Activated CD4-positive, alpha-beta T cell treated with anti-CD3 and anti-CD28 coated beads for 36 hours (primary cell): ENCODE measurements at places on chromosomes 5 and 9. TPM values are rescaled to one million over a fixed set of nuclear protein-coding genes. Genes with fewer than 3 reads are reported as not detected.
A peak's percentile ranks its signal among the peaks of the same experiment; 100 is the strongest.

DNA sequence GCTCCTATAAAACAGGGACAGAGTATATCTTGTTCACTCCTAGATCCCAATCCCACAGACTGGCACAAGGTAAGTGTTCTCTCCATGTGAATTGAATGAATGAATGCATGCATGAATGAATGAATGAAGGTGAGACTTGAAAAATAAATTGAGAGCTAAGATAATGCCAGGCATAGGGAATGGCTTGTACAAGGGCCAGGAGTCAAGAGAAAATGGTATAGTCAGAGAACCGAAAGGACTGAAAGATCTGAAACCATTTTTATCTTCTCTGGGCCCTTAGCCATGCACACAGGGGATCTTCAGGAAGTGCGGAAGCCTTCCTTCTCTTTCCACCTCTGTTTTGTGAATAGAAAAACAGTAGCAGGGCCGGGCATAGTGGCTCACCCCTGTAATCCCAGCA, 48.4 kb upstream of the FABP6 start:
- DNase-seq, result no peak

- DNase-seq, result no peak
Observed at GRCh38 chr9:106438928-106439327, 424.0 kb upstream of the ZNF462 start.

- no peak for DNase-seq
Observed at GRCh38 chr5:143985832-143986515, 174.0 kb downstream of the HMHB1 start.

DNA sequence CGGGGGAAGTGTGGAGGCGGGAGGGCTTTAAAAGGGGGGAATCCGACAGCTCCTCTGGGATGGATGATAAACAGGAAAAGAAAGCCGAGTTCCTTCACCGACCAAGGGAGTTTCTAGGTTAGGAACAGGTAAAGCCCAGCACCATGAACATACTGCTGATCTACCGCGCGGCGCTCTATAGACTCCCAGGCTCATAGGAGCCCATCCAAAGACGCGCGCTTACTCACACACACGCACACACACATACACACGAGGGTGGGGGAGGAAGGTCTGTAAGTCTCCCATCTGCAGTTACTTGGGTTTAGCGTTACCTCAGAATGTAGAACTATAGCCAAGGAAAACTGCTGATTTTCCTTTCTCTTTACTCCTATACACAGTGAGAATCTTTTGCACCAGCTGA, 2.6 kb upstream of the GABRB2 start:
- peak; percentile 9 for DNase-seq

The PRDM9 gene
- not detected for total RNA-seq

DNA sequence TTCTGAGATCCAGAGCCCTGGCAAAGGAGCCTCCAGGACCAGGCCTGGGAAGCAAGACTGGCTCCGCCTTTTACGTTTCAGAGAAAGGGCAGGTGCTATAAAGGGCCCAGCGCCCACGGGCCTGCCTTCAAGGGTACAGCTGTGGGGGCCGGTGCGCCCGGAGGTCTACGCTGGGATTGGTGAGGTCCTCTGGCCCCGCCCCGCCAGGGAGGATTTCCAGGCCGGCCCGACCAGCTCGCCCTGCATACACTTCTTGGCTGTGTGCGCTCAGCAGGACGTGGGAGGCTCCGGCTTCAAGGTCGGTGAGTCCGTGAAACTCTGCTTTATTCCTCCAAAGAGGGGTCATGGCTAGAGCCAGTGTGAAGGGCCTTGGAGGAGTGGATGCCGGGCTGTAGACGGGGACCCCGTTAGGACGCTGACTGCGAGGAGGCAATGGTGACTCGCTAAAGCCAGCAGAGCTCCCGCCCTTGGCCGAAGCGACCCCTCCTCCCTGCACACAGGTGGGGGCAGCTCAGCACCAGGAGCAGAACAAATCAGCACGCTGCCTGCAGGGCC, at the start of gene CKMT2:
Gene CKMT2, plus strand, starts transcription at position 243 of the 555 bp plus-strand sequence. CDS start 17,811 bp downstream, outside the sequence.
- no peak for DNase-seq

The TUT7 gene
- 39.2 TPM for total RNA-seq

GRCh38 chr5:151200913-151201595, 22.8 kb downstream of the CCDC69 start:
- no peak for DNase-seq

DNA sequence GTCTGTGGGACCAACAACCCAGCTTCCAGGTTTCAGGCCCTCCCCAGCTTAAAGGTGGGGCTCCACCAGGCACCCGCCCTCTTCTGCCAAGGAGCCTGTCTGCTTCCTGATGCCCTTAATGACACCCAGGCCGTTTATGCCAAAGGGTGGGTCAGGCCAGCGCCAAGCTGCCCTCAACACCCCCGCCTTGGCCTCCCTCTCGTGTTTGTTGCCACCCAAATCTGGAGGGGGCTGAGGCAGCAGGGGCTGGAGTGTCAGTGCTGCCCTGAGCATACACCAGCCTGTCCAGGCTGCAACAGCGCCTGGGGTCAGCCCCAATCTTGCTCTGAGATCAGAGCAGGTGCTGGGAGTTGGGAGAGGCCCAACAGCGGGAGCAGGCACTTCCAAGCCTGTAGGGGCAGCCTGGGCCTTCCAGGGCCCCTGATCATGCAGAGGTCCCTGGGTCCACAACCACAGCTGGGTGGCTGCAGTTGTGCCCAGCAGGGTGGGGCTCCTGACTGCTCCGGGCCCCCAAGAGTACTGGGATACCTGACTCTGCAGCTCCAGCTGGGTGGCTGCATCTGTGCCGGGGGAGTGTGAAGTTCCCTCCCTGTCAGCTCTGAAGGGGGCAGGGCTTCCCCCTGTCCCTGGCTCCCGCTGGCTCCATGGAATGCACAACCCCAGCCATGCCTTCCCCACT, 34.5 kb upstream of the TYRP1 start:
- DNase-seq, result no peak

GRCh38 chr5:14773588-14773987, 98.0 kb downstream of the ANKH start:
- no peak for DNase-seq

GRCh38 chr5:159132429-159133040, 32.8 kb upstream of the EBF1 start:
- no peak for DNase-seq

DNA sequence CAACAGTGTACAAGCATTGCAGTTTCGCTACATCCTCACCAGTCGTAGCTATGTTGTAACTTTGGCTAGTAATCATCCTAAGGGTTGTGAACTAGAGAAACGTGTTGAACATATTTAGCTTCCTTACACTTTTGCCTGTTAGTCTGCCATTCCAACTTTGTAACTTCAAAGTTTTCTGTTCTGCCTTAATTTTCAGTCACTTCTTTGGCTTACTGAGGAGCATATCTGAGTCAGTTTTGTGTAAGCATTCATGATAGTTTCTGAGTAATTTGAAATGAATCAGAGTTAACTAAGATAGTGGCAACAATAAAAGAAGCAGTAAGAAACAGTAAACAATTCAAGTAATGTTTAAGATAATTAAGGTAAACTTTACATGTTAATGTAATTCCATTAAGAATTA, 58.9 kb upstream of the MCCC2 start:
- DNase-seq, result no peak

The CDKN2A gene
- total RNA-seq, result 0.86 TPM

The NACC2 gene
- 5.2 TPM for total RNA-seq

- no peak for DNase-seq
Observed at GRCh38 chr9:79166005-79166404, 405.8 kb upstream of the TLE4 start.

DNA sequence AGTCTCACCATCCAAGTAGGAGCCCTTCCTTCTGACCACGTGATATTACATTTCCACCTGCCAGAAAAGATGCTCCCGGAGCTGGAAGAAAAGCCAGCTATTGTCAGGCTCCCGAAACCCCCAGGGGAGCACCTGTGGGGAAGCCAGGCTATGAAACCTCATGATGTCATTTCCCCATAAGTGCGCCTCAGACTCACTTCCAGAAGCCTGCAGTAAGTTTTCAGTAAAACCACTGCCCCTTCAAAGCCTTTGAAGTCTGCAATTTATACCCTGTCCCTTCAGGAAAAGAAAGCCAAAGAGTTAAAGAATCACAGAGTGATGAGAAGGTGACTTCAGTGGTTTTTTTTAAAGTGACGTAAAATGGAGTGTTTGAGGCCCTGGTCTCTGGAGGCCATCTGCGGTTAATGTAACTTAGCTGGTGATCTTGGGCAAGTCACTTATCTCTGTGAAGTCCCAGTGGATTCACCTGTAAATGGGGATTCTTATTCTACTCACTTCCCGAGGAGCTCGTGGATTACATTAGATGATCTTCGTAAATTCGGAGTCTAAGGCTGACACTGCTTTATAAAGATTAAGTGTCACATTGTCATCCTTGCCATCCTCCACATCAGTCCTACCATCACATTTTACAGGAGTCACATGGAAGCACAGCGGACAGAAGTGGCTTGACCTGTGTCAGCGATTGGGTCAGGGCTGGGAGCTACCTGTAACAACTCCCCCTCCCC, 2.6 kb upstream of the SEMA6A start:
- peak; percentile 41 for DNase-seq

The TOPORS gene
- 14.4 TPM for total RNA-seq

- no peak for DNase-seq
Observed at GRCh38 chr9:111679199-111679598, 17.8 kb downstream of the GNG10 start.

- DNase-seq, result no peak
Observed at GRCh38 chr9:114571391-114571790, 16.2 kb upstream of the ATP6V1G1 start.

The AQP7 gene
- total RNA-seq, result not detected
